Erythroblast (primary cell): ENCODE measurements at places on chromosomes 2 and 18.

- DNase-seq = no peak
These were observed 528.4 kb upstream of the SPHKAP start for GRCh38 chr2:228709788-228710371.

DNA sequence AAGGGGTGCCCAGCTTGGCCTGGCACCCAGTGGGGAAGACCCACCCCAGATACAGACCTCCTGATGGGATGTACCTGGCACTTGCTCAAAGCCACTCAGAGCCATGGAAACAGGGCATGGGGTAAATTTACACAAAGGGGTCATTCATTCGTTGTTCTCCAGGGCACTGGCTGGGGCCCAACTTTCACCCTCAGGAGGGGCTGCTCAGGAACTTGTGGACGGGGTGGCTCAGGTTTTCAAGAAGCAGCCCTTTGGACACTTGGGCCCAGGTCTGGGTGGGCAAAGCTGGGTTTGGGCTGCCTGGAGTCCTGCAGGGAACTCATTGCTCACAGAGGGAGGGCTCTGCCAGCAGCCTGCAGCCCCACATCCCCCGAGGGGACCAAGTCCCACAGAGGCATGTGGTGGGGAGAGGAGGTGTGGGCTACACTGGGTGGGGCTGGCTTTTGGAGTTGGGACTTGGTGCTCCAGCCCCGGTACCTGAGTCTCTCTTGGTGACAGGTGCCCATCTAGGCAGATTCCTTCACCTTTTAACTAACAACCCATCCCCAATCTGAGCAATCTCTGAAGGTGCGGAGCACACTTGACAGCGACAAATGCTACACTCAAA, 172.3 kb downstream of the CELF4 start:
- DNase-seq = no peak

GRCh38 chr18:57947117-57947516, 96.9 kb upstream of the NEDD4L start:
- no peak for DNase-seq

DNA sequence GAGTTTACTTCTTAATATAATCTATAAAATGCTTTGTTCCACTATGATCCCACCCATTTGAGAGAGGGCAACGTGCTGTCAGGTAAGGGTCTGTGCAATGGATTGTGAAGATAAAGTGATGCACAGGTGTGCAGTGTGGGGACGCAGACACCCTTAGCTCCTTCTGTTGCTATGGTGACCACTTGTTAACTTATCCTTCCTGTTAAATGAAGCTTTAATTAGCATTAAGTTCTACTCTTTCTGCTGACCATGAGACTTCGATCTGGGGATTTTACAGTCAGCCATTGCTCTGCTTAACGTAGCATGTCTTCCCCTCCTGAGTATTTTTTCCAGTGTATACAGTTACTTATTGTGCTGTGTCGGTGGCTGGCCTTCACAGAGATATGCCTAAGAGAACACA, 23.1 kb upstream of the ALKAL2 start:
- no peak for DNase-seq

GRCh38 chr2:170247333-170247732, 69.4 kb downstream of the MYO3B start:
- DNase-seq = no peak

GRCh38 chr18:31646332-31647126, 37.9 kb downstream of the B4GALT6 start:
- DNase-seq = no peak

GRCh38 chr18:69172046-69172445, 228.6 kb upstream of the DOK6 start:
- DNase-seq = no peak

GRCh38 chr18:55743133-55743532, 155.1 kb upstream of the TCF4 start:
- no peak for DNase-seq

- peak; percentile 84 for DNase-seq
These were observed 88.4 kb downstream of the PMAIP1 start for GRCh38 chr18:59988098-59988706.

DNA sequence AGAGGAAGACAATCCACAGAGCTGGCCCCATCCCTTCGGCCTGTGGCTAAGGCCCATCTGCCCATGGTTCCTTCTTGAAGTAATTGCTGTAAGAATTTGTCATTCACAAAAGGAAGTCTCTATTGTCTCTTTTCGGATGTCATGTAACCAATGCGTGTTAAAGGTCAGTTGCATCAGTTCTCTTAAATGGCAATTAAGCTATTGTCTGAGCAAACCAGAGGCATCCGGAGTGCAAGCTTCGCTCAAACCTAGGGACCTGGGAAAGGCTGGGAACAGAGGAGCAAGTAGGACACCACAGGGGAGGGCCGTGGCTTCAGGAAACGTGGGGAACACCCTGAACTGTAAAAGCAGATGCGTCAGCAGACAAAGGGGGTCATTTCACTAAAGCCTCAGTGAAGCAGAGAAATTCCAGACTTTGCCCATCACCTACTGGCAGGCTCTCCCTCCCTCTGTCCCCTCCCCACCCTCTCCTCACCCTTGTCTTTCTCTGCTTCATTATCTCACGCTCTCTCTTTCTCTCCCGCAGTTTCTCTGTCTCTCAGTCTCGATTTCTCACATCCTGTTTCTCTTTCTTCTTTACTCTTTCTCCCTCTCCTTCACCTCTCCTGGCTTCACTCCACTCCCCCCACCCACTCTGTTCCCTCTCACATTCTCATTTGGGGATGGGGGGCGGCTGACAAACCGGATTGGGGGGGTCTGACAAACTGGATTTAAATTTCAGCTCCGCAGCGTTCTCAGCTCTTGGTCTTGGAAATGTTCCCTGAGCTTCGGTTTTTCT, 204.6 kb upstream of the TNP1 start:
- DNase-seq = no peak

GRCh38 chr18:9642799-9643462, 28.6 kb upstream of the PPP4R1 start:
- no peak for DNase-seq

DNA sequence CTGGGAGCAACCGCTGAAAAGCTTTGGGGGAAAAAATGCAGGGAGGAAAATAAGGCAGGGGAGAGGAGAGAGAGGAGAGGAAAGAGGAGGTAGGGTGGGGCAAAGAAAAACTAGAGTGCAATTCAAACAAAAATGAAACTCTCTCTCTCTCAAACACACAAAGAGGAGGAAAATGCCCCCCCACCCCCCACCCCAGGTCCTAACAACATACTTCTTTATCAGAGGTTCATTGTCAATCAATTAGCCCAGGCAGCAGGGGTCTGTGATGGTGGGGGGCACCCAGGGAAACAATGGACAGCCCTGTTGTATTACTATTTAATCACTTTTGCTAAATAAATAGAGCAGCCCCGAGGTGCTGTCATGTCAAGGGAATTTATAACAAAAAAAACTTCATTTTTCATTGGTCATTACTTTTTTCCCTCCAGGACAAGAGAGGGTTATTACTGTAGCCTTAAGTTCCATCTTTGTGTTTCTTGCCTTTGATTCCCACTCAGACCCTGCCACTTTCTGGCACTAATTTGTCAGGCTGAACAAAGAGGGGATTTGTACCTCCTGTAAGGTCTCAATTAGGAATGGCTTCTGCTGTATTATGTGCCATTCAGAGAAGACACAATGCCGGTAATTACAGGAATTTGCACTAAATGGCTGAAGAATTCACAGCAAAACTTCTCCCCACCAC, 55.0 kb downstream of the PLEKHM3 start:
- no peak for DNase-seq

DNA sequence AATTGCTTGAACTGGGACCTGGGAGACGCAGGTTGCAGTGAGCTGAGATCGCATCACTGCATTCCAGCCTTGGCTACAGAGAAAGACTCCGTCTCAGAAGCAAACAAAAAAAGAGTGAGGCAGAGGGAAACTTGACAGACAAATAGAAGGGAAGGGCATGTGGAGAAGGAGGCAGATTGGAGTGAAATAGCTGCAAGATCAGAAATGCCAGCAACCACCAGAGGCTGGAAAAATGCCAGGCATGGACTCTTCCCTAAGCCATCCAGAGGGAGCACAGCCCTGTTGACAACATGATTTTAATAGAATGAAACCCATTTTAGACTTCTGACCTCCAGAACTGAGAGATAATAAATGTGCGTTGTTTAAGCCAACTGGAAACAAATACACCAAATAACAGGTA, 447.2 kb upstream of the SPHKAP start:
- DNase-seq = no peak

GRCh38 chr2:147603876-147604275, 241.0 kb upstream of the ACVR2A start:
- no peak for DNase-seq

- DNase-seq = no peak
These were observed 107.9 kb downstream of the PRKCE start for GRCh38 chr2:45759310-45759851.

DNA sequence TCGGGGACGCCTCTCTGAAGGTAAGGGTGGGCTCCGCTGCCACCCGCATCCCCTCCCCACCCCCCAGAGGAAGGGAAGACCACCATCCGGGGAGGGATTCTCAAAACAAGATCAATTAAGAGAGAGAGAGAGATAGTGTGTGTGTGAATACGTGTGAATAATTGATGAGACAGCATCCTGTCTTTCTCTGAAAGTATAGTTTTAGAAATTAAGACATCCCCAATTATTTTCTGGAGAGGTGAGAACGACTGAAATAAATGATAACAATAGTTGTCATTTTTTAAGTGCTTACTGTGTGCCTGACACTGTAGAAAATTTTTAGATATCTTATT, 751 bp downstream of the IL18R1 start:
- DNase-seq = no peak

DNA sequence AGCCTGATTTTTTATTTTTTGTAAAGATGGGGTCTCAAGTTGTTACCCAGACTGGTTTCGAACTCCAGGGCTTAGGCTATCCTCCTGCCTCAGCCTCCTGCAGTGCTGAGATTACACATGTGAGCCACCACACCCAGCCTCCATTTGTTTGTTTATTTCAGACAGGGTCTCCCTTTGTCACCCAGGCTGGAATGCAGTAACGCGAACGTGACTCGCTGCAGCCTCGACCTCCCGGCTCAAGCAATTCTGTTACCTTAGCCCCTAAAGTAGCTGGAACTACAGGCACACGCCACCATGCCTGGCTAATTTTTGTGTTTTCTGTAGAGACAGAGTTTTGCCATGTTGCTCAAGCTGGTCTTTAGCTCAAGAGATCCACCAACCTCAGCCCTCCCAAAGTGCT, 27.2 kb downstream of the UBXN4 start:
- DNase-seq = no peak

DNA sequence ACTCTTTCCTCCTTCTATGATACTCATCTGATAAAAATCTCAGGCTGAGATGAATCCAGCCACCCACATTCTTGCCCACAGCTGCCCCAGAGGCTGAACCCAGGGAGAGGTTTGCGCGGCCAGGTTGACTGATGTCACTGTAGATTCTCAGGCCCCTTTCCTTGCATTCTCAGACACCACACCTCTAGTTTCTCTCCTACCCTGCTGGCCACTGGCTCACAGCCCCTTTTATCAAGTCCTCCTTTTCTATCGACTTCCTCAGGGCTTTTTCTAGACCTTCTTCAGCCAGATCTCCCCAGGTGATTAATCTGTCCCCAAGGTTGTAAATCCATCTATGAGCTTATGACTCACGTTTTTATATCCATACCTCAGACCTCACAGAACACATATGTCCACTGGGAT, 99.8 kb downstream of the TACR1 start:
- DNase-seq = no peak

DNA sequence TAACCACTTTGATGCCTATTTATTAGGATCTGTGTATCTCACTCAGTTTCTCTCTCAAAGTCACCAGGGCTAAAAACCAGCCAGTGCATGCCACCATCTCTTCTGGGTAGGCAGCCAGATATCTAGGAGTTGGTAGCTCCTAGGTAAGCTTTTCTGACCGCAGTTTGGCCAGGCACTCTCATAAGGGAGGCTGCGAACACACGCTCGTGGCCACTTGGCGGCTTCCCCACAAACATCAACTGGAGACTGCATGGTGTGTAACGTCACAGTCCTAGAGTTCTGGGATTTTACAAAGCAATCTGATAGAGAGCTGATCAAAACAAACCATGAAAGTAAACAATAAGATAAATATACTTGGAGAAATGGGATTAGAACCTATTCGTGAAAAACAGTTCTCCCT, 424.3 kb upstream of the ACVR2A start:
- no peak for DNase-seq

DNA sequence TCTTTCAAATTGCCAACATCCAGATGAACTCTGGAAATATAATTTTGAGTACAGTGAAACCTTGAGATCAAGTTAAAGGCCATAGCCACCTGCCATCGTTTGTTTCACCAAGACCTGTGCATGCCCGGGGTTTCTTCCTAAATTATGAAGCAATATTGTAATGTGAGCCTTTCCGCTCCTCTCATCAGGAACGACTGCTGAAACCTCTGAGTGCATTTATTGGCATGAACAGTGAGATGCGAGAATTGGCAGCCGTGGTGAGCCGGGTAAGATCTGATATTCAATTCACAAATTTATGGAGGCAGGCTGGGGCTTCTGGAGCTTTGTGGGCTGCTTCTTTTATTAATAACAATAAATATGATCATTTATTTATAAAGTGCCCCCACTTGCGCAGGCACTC, 27.7 kb upstream of the ELOA2 start:
- DNase-seq = no peak

GRCh38 chr2:64629329-64629781, 24.4 kb downstream of the SERTAD2 start:
- DNase-seq = no peak

DNA sequence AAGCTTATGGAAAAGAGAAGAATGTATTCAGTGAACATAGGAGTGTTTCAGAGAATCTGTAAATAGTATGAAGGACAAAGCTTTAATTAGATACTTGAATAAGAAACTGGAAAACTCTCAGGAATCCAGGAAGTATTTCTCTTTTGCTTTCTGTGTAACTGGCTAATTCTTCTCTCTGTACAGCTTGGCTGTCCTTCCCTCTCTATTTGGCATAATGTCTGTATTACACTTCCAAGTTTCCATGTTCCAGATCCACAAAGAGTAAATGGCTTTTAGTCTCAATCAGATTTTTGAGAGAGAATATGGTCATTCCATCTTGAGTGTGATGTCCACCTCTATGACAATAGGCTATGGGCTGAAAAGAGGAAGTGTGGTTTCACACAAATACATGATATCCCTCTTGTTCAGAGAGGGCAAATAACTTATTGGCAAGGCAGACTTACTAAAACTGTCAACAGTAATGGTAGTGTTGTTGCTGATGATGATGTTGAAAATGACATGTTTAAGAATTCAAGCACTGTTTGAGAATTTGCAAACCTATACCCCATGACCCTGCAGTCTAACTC, 129.2 kb upstream of the ERBB4 start:
- no peak for DNase-seq

DNA sequence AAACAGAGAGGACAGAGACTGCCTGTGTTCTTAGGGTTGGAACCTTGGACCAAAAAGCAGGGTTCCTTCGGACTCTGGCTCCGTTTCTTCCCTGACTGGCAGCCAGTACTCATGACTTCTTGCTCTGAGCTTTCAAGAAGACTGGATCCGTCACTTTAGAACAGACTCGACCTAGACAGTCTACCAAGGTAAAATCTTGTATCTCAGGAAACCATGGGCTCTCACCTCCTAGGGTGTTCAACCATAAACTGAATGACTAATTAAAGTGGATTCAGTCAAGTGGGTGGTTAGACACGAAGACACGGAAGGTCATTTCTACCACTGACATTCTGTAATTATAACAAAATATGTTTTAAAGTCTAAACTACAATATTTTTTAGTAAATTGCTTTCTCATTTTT, 153.8 kb upstream of the SLC39A10 start:
- no peak for DNase-seq
